ENCODE measurements at places on chromosomes 4 and X.

GRCh38 chrX:115652221-115652620 lies 91.2 kb downstream of the PLS3 start:
- DNase-seq: no peak

- DNase-seq: no peak
Measured at GRCh38 chr4:73621357-73621756, 1.1 kb upstream of the RASSF6 start.

DNA sequence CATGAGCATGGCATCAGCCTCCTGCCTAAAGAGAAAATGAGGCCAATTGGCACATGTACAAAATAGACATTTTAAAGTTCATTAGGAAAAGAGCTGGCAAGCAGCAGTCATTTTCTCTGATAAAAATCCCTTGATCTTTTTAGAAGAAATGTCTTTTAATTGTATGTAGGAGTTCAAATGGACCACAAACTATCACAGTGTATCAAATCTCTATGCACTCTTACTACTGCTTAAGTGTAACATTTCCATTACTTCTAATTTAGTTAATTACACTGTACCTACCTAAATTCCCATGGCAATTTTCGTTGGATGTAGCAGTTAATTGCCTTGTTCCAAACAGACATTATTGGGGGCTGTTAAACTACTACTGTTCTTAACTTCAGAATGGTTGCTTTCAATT lies 233.7 kb upstream of the TECRL start:
- no peak for DNase-seq

DNA sequence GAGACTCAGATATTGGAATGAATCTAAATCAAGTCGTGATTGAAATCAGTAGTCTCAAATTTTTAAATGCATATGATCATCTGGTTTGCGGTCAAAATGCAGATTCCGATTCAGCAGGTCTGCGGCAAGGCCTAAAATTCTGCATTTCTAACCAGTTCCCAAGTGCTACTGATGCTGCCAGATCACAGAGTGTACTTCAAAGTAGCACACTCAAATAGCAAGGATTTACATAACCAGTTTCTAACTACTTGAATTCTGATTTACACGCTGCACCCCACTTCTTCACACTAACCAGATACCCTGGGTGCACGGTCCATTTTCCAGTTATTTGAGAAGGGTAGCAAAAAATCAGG lies 752 bp downstream of the MBTPS2 start:
- no peak for DNase-seq

GRCh38 chr4:35963974-35964515 lies 280.3 kb downstream of the ARAP2 start:
- DNase-seq: no peak

GRCh38 chrX:25295466-25295865 lies 279.7 kb upstream of the ARX start:
- DNase-seq: no peak

Data from stimulated activated CD8-positive, alpha-beta memory T cell treated with anti-CD3 and anti-CD28 coated beads, Interleukin-15, amount 100 ng/mL, for 4 hours (primary cell).